ENCODE measurements at places on chromosomes 5 and 9.

- DNase-seq = no peak
Measured at GRCh38 chr9:115998666-115999065, 154.9 kb upstream of the PAPPA start.

GRCh38 chr5:157874861-157875260, 15.9 kb upstream of the CLINT1 start:
- DNase-seq = no peak

DNA sequence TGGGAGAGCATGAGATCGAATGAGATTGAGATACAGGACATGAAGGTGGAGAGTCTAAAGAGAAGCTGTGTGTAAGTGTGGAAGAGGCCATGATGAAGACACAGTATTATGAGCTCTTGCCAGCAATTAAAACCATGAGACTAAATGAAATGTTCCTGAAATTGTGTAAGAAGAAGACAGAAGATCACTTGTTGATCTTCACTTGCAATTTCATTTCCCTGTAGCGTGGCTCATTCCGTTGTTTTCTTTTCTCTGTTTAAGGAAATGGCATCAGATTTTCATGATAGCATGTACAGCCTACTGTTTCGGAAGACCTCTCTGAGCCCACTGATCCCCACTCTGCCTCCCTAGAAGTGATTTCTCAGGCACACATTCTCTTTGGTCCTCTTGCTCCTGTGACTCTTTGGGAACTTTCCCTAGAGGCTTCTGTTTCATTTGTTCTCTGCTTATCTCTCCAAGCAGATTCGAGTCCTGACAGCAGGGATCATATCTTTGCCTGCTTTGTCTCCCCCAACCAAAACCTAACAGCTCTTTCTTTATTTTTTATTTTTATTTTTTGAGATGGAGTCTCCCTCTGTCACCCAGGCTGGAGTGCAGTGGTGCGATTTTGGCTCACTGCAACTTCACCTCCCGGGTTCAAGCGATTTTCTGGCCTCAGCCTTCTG, 16.8 kb downstream of the PIP5K1B start:
- no peak for DNase-seq

DNA sequence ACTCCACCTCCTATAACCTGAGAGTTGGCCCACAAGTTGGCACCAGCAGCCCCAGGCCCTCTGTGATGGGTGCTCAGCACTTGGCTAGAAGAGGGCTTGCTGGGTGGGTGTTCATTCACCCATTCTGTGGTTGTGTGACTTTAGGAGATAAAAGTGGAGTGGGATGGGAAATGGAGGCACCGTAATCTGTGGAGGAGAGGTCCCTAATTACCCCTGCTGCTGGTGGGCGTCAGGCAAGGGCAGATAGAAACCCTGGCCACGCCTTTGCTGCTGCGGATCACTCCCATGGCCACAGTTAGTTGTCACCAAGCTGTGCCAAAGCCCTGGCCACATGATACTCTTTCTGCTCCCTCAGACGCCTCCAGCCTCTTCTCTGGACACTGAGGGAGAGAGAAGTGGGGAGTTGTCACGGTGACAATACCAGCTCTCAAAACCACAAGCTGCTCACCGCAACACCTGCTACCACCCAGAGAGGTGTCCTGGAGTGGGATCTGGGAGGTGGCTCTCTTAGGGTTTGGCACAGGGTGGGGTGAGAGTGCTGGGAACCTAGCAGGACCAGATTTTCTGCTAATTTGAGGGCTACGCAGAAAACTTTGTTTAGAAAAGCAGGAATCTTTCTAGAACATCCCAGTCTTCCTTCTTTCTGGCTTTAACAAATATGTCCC, 12.0 kb upstream of the NEUROG1 start:
- DNase-seq = no peak

GRCh38 chr5:142023836-142024235, 11.0 kb upstream of the GNPDA1 start:
- DNase-seq = no peak

DNA sequence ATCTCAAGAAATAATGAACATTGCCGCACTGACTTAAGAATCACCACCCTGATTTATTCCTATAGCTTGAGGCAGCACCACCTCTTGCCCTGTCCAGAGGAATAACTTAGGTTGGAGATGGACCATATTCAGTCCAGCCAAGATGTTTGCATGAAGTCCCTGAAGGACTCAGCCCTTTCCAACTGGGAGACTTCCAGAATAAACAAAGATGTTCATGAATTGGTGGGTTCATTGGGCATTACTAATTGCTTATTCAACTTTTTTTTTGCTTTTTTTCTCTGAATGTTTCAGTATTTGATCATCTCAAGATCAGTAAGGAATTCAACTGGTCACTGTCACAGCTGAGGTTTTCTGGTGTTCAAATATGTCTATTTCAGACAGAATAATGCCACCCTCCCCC, 470.6 kb downstream of the CCDC171 start:
- no peak for DNase-seq

DNA sequence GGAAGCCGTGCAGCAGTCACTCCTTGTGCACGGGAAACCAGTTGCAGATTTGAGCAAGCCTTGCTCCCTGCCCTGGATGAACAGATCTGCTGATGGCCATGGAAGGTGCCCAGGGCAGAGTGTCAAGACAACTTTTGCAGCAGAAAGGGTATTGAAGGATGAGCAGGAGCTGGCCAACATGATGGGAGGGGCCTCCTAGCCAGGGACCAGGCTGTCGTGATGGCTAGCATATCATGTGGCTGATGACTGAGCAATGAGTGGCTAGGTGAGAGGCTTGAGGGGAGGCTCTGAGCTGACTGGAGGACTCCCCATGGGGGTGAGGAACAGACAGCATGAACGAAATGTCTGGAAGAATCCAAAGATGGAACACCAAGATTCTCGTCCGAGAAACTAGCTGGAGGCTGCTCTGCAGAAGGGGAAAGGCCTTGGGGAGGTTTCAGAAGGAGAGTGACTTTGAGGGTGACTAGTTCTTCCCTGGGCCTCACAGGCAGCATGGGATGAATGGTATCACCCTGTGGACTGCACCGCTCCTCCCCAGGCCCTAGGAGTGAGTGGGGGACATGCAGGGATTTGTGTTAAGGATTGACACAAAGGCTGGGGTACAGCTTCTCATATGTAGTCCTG, 18.5 kb downstream of the PPARGC1B start:
- no peak for DNase-seq

- no peak for DNase-seq
Measured at GRCh38 chr5:143340891-143341685, 62.4 kb downstream of the NR3C1 start.

GRCh38 chr5:58800861-58801540, 218.1 kb downstream of the RAB3C start:
- no peak for DNase-seq

DNA sequence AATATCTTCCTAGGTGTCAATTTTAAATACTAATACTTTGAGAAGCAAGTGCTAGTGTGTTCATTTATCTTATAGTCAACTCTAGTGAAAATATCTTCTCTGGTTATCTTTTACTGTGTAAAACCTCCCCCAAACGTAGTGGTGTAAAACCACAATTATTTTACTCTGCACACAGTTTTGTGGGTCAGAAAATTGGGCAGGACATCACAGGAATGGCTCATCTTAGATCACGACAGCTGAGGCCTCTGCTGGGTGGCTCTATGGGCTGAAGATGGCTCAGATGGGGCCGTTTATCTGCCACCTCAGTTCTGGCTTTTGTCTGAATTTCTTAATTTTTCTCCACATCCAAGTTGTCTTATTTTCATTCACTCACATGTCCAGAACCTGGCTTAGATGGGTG, 457.2 kb upstream of the ACTBL2 start:
- no peak for DNase-seq

- peak; percentile 18 for DNase-seq
Measured at GRCh38 chr9:11319538-11319937, 706.7 kb upstream of the PTPRD start.

GRCh38 chr5:56506211-56506965, 273.3 kb upstream of the ANKRD55 start:
- no peak for DNase-seq

GRCh38 chr9:123548741-123549545, 192.9 kb downstream of the CRB2 start:
- no peak for DNase-seq

- DNase-seq = no peak
Measured at GRCh38 chr5:136275601-136276000, 82.6 kb upstream of the SMIM32 start.

- no peak for DNase-seq
Measured at GRCh38 chr5:100683881-100684280, 148.7 kb downstream of the FAM174A start.

- DNase-seq = no peak
Measured at GRCh38 chr9:88691811-88692210, 156.8 kb downstream of the NXNL2 start.
